ENCODE measurements at places on chromosomes 6 and 20. TPM values are rescaled to one million over a fixed set of nuclear protein-coding genes. Genes with fewer than 3 reads are reported as not detected.
A peak's percentile ranks its signal among the peaks of the same experiment; 100 is the strongest.

GRCh38 chr6:133093956-133094355, 147.2 kb upstream of the EYA4 start:
- no peak for DNase-seq
- H3K27ac ChIP-seq: no peak overlapping the region
- H3K4me1 ChIP-seq: peaks cover 16% of the 10 kb centered on the region
- H3K4me3 ChIP-seq: no peak overlapping the region
- H3K36me3 ChIP-seq: no peaks in the 10 kb centered on the region
- H3K27me3 ChIP-seq: peaks cover 2% of the 10 kb centered on the region

DNA sequence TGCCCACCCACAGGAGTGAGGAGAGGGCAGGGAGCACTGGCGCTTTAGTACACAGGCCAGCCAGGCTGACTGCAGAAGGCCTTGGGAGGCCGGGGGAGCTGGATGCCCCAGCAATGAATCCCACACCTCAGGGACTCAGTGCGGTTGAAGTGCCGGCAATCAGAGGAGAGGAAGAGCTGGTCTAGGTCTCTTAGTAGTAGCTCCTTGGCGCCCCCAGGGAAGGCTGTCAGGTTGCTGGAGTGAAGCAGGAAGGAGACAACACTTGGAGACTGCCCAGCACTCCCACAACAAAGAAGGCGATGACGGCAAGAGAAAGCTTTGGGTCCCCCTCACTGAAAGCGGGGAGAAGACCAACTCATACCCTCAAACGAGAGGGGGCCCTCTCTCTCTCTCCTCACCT, 8.3 kb upstream of the TNXB start:
- DNase-seq: no peak
- no peaks in the 10 kb centered on the region for H3K27me3 ChIP-seq
- H3K4me1 ChIP-seq: peaks cover 2% of the 10 kb centered on the region
- peaks cover 5% of the 10 kb centered on the region for H3K36me3 ChIP-seq
- no peak overlapping the region for H3K4me3 ChIP-seq

GRCh38 chr6:53119772-53120409, 28.8 kb downstream of the GCM1 start:
- peaks cover 2% of the 10 kb centered on the region for H3K27me3 ChIP-seq
- peaks cover 11% of the 10 kb centered on the region for H3K4me1 ChIP-seq
- H3K4me3 ChIP-seq: no peak overlapping the region
- no peak overlapping the region for H3K27ac ChIP-seq
- DNase-seq: no peak
- no peaks in the 10 kb centered on the region for H3K36me3 ChIP-seq

GRCh38 chr6:107616775-107617174, 126.9 kb downstream of the SOBP start:
- DNase-seq: no peak
- H3K36me3 ChIP-seq: no peaks in the 10 kb centered on the region
- peak overlapping the region; percentile 15 for H3K27ac ChIP-seq
- H3K27me3 ChIP-seq: peaks cover 2% of the 10 kb centered on the region
- H3K4me3 ChIP-seq: no peak overlapping the region

DNA sequence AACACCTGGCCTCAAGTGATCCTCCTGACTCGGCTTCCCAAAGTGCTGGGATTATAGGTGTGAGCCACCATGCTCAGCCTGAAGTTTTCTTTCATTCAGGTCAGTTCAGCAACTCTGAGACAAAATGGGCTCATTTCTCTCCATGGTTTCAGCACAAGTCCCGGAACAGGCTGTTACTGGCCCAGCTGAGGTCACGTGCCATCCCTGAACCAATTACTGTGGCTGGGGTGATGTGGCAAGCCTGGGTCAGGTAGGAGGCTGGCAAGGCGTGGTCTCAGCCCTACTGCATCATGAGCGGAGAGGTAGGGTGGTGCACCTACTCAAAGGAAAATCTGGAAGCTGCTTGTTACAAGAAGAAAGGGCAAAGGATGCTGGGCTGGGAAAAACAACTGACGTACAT, 326.4 kb downstream of the KIF16B start:
- H3K27ac ChIP-seq: no peak overlapping the region
- no peaks in the 10 kb centered on the region for H3K36me3 ChIP-seq
- H3K4me3 ChIP-seq: no peak overlapping the region
- H3K4me1 ChIP-seq: peaks cover 4% of the 10 kb centered on the region
- no peaks in the 10 kb centered on the region for H3K27me3 ChIP-seq

- no peaks in the 10 kb centered on the region for H3K36me3 ChIP-seq
- H3K27ac ChIP-seq: no peak overlapping the region
- H3K4me1 ChIP-seq: peaks cover 2% of the 10 kb centered on the region
Observed at GRCh38 chr6:43032326-43032725, 10.9 kb downstream of the RRP36 start.

DNA sequence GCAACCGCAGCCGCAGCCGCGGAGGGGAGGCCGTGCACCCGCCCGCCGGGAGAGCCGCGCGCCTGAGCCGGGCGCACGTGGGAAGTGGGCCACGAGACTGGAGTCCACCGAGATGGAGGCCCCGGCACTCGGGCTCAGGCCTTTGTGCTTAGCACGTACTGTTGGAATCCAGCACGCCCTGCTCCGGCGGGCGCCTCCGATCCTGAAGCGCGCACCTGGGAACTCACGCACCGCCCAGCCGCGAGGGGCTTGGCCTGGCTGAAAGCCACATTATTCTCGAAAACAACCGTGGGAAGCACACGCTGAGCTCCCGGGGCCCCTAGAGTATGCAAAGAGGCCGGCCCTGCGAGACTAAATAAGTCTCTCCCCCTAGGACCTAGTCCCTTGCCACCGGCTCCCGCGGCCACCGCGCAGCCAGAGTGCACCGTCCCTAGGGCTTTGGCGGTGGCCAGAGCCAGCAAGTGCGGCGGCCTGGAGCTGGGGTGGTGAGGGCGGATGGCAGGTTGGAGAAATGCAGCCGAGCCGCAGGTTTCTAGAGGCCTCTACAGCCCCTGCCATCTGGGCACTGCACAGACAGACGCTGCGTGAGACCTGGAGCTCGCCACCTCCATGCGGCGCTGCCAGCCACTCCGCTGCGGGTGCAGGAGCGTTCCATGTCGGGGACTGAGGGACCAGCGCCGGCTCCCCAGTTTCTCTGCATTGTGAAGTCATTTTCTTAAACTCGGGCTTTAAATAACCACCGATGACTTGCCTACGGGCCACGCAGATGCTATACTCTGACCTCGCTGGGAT, 42.0 kb upstream of the LY86 start:
- peak; percentile 73 for DNase-seq
- H3K36me3 ChIP-seq: peaks cover 7% of the 10 kb centered on the region
- H3K27me3 ChIP-seq: peaks cover 6% of the 10 kb centered on the region
- peak overlapping the region; percentile 15 for H3K27ac ChIP-seq
- peaks cover 6% of the 10 kb centered on the region for H3K4me1 ChIP-seq

DNA sequence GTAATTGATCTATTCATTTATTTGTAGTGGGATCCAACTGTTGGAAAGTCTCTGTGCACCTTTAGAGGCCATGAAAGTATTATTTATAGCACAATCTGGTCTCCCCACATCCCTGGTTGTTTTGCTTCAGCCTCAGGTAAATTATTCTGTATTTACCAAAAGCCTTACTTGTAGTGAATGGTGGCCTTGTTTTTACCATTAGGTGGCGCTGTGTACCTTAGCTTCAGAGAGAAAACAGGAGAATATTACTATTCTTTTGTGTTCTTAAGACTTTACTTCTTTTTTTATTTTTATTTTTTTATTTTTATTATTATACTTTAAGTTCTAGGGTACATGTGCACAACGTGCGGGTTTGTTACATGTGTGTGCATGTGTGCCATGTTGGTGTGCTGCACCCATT, 23.7 kb downstream of the PEX7 start:
- H3K27ac ChIP-seq: no peak overlapping the region
- peaks cover 10% of the 10 kb centered on the region for H3K4me1 ChIP-seq
- DNase-seq: no peak
- H3K27me3 ChIP-seq: peaks cover 4% of the 10 kb centered on the region
- no peak overlapping the region for H3K4me3 ChIP-seq

GRCh38 chr6:36463676-36464075, 20.9 kb downstream of the KCTD20 start:
- no peak overlapping the region for H3K27ac ChIP-seq
- no peaks in the 10 kb centered on the region for H3K4me1 ChIP-seq
- no peak for DNase-seq
- H3K27me3 ChIP-seq: peaks cover 2% of the 10 kb centered on the region
- H3K4me3 ChIP-seq: no peak overlapping the region
- no peaks in the 10 kb centered on the region for H3K36me3 ChIP-seq

DNA sequence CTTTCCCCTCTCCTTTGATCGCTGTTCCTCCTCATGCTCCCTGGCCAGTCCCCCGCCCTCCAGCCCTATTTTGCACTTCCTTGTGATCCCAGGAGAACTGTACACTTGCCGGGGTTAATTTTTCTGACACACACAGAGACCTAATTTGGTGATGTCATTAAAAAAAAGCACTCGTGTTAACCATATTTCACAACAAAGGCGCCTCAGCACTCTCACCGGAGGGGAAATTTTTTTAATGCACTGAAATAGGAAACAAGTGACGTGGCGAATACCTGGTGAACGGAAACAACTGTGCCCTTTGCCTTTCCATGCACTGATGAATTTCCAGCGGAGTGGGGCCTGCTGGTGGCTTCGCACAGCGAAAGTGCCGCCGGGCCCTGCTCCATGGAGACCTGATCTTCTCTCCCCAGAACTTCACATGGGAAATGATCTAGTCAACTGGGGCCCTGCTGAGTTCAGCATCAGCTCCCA, 53.9 kb upstream of the TAGAP start:
- H3K4me3 ChIP-seq: no peak overlapping the region
- peaks cover 36% of the 10 kb centered on the region for H3K4me1 ChIP-seq
- peak overlapping the region; percentile 60 for H3K27ac ChIP-seq
- no peak for DNase-seq
- H3K27me3 ChIP-seq: peaks cover 6% of the 10 kb centered on the region

GRCh38 chr6:31546339-31546957, at the start of gene ATP6V1G2:
Gene ATP6V1G2 (minus strand): TSS chr6:31546608. CDS start chr6:31546559, 49 bp downstream.
- no peaks in the 10 kb centered on the region for H3K36me3 ChIP-seq
- DNase-seq: peak; percentile 96
- H3K27me3 ChIP-seq: peaks cover 12% of the 10 kb centered on the region
- H3K4me3 ChIP-seq: peak within 1 kb of the TSS; percentile 93
- H3K4me1 ChIP-seq: peaks cover 15% of the 10 kb centered on the region
- H3K27ac ChIP-seq: peak within 1 kb of the TSS; percentile 95

DNA sequence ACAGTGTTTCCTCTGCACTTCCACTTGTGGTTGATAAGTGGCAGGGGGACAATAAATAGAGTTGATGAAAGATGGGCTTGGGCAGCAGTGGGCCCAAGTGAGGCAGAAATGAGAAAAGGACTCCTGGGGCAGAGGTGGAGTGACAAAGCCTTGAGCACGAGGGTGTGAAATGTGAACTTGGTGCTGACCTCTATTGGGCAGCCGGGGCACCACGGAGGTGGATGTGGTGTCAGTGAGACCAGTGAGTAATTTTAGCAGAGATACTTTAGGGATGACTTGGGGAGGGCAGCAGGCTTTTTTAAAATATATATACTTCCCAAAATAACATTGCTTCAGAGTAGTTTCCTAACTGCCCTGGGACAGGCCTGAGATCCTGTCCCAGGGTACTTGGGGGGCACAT, 30.6 kb upstream of the MYLK2 start:
- no peak overlapping the region for H3K4me3 ChIP-seq
- H3K4me1 ChIP-seq: no peaks in the 10 kb centered on the region
- peak; percentile 54 for DNase-seq
- H3K27me3 ChIP-seq: no peaks in the 10 kb centered on the region
- no peak overlapping the region for H3K27ac ChIP-seq

DNA sequence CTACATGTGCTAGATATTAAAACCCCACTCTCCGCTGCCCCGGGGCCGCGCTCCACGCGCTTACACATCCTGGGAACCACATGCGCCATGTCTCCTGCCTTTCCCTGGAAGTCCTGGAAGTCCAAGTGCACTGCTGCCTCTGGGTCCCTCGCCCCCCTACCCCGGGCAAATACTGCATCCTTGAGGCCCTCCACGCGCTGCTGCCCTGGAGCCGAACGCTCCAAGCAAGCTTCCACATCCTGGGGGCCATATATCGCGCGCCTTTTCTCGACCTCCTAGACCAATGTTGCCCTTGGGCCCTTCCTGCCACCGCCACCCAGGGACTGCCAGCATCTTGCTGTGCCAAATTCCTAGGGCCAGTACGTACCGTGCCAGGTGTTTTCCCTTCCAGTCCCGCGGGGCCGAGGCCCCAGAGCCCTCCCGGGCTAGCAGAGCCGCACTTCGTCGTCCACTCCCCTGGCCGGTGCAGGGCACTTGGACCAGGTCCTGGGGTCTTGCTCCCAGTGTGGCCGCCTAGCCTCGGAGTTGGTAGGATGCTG, 779 bp upstream of the KCNG1 start:
- H3K4me1 ChIP-seq: no peaks in the 10 kb centered on the region
- peaks cover 26% of the 10 kb centered on the region for H3K27me3 ChIP-seq
- peak overlapping the region; percentile 89 for H3K4me3 ChIP-seq
- H3K36me3 ChIP-seq: no peaks in the 10 kb centered on the region
- no peak overlapping the region for H3K27ac ChIP-seq
- no peak for DNase-seq

DNA sequence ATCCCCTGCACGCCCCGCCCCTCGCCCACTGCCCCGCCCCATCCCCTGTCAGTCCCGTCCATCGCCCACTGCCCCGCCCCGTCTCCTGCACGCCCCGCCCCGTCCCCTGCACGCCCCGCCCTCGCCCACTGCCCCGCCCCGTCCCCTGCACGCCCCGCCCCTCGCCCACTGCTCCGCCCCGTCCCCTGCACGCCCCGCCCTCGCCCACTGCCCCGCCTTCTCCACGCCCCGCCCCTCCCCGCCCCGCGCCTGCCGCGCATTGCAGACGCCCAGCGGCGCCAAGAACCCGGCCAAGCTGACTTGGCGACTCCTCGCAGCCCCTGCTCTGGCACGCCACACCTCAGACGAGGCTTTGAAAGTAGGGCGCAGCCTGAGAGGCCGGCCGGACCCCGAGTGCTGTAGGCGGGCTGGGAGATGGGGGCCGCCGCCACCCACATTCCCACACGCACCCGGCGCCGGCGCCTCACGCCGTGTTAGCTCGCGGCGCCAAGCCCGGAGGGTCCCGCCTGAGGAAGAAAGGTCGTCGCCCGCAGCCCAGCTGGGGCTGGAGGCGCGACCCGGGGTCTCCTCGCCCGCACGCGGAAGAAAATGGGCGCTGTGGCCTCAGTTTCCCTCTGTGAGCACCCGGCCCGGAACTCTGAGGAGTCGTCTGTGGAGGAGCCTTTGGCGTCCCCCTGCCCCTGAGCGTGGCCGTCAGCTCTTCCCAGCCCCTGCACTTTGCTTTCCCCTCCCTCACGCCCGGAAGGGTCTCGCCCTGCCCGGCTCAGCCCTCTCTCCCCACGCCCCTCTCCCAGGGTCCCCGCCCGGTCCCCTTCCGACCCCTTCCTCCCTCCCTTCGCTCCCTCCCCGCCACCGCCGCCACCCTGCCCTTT, at the start of gene RAD21L1:
Gene RAD21L1 (plus strand): TSS at position 262 of the 872 bp plus-strand sequence. CDS start 2,410 bp downstream, outside the sequence.
- H3K27me3 ChIP-seq: no peaks in the 10 kb centered on the region
- H3K27ac ChIP-seq: peak within 1 kb of the TSS; percentile 28
- H3K4me1 ChIP-seq: peaks cover 4% of the 10 kb centered on the region
- H3K36me3 ChIP-seq: peaks cover 4% of the 10 kb centered on the region
- peak; percentile 92 for DNase-seq

GRCh38 chr6:5249451-5250122, 11.2 kb downstream of the LYRM4 start:
- no peak for DNase-seq
- no peak overlapping the region for H3K4me3 ChIP-seq
- no peaks in the 10 kb centered on the region for H3K27me3 ChIP-seq
- H3K4me1 ChIP-seq: peaks cover 7% of the 10 kb centered on the region
- no peaks in the 10 kb centered on the region for H3K36me3 ChIP-seq
- no peak overlapping the region for H3K27ac ChIP-seq

SPTLC3 gene
- not detected for total RNA-seq

CD93 gene
- total RNA-seq: not detected

GOPC gene
- 33.4 TPM for total RNA-seq

ATF6B gene
- 79.5 TPM for total RNA-seq

SLC17A1 gene
- total RNA-seq: not detected

C6orf58 gene
- not detected for total RNA-seq

SCP2D1 gene
- not detected for total RNA-seq
